ENCODE measurements at places on chromosomes 12 and 14.

DNA sequence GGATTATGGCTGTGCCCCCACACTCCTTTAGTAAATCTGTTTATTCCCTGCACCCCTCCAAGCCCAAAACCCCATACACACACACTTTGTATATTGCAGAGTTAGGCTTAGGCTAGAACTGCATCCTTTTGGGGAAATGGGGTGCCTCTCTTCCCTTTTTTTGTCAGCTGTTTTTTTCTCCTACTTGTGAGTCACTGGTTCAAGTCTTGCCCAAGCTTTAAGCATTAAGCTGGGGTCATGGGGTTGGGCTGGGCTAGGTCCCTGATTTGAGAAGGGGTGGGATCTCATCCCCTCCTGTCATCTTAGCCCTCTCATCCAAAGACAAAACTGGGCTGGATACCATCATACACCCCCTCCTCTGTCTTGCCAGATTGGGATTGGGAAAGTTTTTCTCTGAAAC, 1.6 kb downstream of the LRP1 start:
- H3K36me3 ChIP-seq, result no peaks in the 10 kb centered on the region
- peak overlapping the region; percentile 74 for H3K4me3 ChIP-seq
- peak overlapping the region; percentile 86 for H3K27ac ChIP-seq
- H3K4me1 ChIP-seq, result peaks cover 63% of the 10 kb centered on the region

GRCh38 chr12:69404851-69405565, 45.5 kb downstream of the YEATS4 start:
- no peaks in the 10 kb centered on the region for H3K4me1 ChIP-seq
- H3K27me3 ChIP-seq, result no peaks in the 10 kb centered on the region
- no peaks in the 10 kb centered on the region for H3K36me3 ChIP-seq
- H3K27ac ChIP-seq, result peak overlapping the region; percentile 41

- no peaks in the 10 kb centered on the region for H3K36me3 ChIP-seq
- H3K4me3 ChIP-seq, result peak within 1 kb of the TSS; percentile 39
- peak within 1 kb of the TSS; percentile 40 for H3K27ac ChIP-seq
- peaks cover 6% of the 10 kb centered on the region for H3K4me1 ChIP-seq
- DNase-seq, result peak; percentile 49
Observed at GRCh38 chr12:10673659-10674384, at the start of gene STYK1. TSS of gene STYK1 (minus strand) at chr12:10674052. CDS start at chr12:10634618, 39,434 bp downstream.

DNA sequence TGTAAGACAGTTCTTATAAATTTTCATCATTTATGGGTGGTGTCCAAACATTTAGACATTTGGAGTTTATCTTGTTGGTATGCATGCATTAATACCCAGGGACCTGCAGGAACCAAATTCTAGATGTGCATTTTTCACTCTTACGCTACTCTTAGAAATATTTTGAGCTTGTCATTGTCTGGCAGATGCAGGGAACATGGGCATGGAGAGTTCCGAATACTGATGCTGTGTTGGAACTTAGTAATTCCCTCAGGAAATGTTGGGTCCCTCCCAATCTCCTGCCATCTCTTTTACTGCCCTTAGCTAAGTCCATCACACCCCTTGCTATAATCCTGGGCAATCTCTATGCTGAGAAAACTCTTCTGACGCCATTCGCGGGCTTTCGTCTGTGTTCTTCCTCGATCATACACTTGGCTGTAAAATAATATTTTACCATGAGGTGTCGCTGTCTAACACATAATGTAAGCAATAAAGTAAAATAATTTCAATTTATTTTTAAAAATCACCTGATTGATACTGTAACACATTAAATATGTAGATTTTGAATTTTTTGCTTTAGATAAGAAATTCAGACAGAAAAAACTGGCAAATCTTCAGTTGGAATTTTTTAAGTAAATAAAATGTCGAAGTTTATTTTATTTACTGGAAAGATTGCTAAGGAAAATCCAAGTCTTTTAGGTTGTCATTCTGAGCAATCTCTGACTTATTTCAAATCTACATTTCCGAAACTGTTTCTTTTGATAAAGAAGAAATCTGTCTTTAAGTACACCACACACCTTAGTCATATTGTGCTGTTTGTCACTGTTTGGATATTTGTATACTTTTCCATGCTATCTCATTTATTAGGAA, 304.1 kb upstream of the SSTR1 start:
- no peaks in the 10 kb centered on the region for H3K4me1 ChIP-seq
- no peak overlapping the region for H3K27ac ChIP-seq
- H3K27me3 ChIP-seq, result no peaks in the 10 kb centered on the region
- no peak for DNase-seq
- no peak overlapping the region for H3K4me3 ChIP-seq

- no peaks in the 10 kb centered on the region for H3K4me1 ChIP-seq
- H3K4me3 ChIP-seq, result no peak overlapping the region
- DNase-seq, result no peak
- no peaks in the 10 kb centered on the region for H3K27me3 ChIP-seq
- H3K27ac ChIP-seq, result no peak overlapping the region
- no peaks in the 10 kb centered on the region for H3K36me3 ChIP-seq
Observed at GRCh38 chr14:94034886-94035285, 8.7 kb downstream of the OTUB2 start.

GRCh38 chr12:90167518-90168208, 459.0 kb upstream of the ATP2B1 start:
- no peak overlapping the region for H3K4me3 ChIP-seq
- no peak overlapping the region for H3K27ac ChIP-seq
- H3K27me3 ChIP-seq, result no peaks in the 10 kb centered on the region
- H3K36me3 ChIP-seq, result no peaks in the 10 kb centered on the region

DNA sequence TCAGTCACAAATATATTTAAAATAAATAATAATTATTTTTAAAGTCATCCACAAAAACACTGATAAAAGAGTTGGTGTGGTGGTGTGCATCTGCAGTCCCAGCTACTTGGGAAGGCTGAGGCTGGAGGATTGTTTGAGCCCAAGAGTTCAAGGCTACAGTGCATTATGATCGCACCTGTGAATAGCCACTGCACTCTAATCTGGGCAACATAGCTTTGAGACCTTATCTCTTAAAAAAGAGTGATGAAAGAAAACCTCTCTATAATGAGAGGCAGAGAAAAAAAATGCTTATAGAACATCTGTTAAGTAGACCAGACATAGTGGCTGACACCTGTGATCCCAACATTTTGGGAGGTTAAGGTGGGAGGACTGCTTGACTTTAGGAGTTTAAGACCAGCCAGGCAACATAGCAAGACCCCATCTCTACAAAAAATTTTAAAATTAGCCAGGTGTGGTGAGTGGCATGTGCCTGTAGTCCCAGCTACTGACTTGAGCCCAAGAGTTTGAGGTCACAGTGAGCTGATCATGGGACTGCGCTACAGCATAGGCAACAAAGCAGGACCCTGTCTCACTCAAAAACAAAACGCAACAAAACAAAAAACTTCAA, 50.5 kb downstream of the RALGAPA1 start:
- no peaks in the 10 kb centered on the region for H3K27me3 ChIP-seq
- H3K4me3 ChIP-seq, result no peak overlapping the region
- no peak overlapping the region for H3K27ac ChIP-seq

DNA sequence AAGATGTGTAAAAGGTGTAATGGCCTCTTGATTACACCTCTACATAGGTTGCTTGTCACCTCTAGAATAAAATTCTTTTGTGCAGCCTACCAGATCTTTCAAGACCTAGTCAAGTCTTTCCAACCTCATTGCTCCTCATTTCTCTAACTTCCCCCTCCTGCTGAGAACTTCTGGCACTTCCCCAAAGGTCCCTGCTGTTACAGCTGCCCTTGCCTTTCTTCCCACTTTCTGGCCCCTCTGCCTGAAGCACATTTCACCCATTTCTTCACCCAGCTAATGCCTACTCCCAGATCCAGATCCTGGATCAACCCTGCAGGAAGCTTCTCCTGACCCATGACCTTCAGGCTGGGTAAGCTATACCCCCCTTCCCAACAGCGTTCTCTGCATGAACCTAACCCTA, 1.5 kb downstream of the TSHR start:
- no peaks in the 10 kb centered on the region for H3K27me3 ChIP-seq
- H3K4me3 ChIP-seq, result no peak overlapping the region
- H3K36me3 ChIP-seq, result no peaks in the 10 kb centered on the region
- H3K27ac ChIP-seq, result no peak overlapping the region

DNA sequence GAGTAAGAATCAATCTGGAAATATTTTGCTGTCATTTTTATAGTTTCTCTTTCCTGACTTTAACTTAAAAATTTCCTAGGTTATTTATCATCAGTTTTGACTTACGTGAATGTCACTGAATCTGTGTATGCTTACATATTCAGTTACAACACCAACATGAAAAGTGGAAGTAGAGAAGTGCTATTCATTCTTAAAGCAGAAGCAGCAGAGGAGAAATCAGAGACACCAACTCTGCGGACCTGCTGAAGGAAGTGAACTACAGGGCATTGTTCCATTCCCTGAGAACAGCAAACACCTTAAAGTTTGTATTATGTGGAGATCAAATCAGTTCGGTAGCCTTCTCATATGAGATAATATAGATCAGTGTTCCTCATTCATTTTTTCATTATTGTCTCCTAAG, 34.1 kb downstream of the RAD51B start:
- no peaks in the 10 kb centered on the region for H3K27me3 ChIP-seq
- no peak overlapping the region for H3K4me3 ChIP-seq
- DNase-seq, result no peak
- H3K27ac ChIP-seq, result peak overlapping the region; percentile 88
- H3K4me1 ChIP-seq, result peaks cover 21% of the 10 kb centered on the region

GRCh38 chr14:63276016-63276415, 42.7 kb downstream of the GPHB5 start:
- no peak overlapping the region for H3K27ac ChIP-seq
- no peaks in the 10 kb centered on the region for H3K27me3 ChIP-seq
- no peaks in the 10 kb centered on the region for H3K4me1 ChIP-seq
- H3K36me3 ChIP-seq, result no peaks in the 10 kb centered on the region
- DNase-seq, result no peak

DNA sequence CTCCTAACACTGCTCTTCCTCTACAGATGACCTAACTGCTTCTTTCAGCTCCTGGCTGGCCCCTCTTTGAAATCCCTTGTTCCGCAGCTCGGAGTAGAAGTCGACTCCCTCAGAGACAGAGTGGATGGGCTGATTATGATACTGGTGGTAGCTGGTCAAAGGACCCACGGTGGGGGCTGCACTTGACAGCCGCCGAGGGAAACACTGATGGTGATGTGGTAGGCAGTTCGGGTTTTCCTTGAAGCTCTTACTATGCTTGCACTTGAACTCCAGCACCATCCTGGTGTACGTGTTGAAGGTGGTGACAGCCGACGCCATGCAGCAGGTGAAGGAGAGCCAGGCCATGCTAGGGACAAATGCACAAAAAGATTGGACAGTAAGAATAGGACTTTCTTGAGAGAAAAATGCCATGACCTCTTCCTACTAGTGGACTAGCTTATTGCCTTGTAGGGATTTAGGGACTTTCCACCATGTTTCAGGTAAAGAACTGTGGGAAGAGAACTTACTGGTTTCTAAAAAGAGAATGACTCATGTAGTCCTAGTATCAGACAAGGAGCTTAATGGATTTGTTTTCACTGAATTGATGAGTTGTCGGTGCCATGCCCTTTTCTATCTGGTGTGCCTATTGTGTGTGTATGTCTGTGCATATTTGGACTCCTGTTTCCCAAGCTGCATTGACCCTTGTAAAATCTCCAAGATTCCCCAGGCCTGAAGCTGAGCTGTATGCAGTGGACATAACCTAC, 18.4 kb downstream of the GSG1 start:
- no peaks in the 10 kb centered on the region for H3K4me1 ChIP-seq
- H3K4me3 ChIP-seq, result no peak overlapping the region
- H3K27ac ChIP-seq, result no peak overlapping the region
- DNase-seq, result no peak
- no peaks in the 10 kb centered on the region for H3K36me3 ChIP-seq
- H3K27me3 ChIP-seq, result no peaks in the 10 kb centered on the region

Data from left lung (tissue), 14 donors.